Effector memory CD4-positive, alpha-beta T cell (primary cell): ENCODE measurements at places on chromosomes 13 and 19.

- no peaks in the 10 kb centered on the region for H3K27me3 ChIP-seq
- H3K36me3 ChIP-seq = no peaks in the 10 kb centered on the region
- peaks cover 6% of the 10 kb centered on the region for H3K4me1 ChIP-seq
- DNase-seq = peak; percentile 64
- H3K27ac ChIP-seq = no peak overlapping the region
- H3K4me3 ChIP-seq = no peak overlapping the region
These were observed 4.7 kb upstream of the PRMT1 start for GRCh38 chr19:49672131-49672919.

DNA sequence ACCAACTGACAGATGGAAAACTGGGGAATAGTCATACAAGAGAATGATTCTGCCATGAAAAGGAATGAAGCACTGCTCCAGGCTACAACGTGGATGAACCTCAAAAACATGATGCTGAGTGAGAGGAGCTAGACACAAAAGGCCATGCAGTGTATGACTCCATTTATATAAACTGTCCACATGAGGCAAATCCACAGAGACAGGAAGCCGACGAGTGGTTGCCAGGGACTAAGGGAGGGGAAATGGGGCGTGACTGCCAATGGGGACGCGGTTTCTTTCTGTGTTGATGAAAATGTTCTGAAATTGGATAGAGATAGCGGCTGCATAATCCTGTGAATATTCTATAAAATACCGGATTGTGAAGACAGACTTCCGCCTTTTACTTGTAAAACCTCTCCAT, 10.2 kb downstream of the SMIM7 start:
- H3K27me3 ChIP-seq = no peaks in the 10 kb centered on the region
- no peak for DNase-seq
- no peaks in the 10 kb centered on the region for H3K4me1 ChIP-seq
- H3K27ac ChIP-seq = no peak overlapping the region
- H3K4me3 ChIP-seq = no peak overlapping the region
- H3K36me3 ChIP-seq = peaks cover 58% of the 10 kb centered on the region

DNA sequence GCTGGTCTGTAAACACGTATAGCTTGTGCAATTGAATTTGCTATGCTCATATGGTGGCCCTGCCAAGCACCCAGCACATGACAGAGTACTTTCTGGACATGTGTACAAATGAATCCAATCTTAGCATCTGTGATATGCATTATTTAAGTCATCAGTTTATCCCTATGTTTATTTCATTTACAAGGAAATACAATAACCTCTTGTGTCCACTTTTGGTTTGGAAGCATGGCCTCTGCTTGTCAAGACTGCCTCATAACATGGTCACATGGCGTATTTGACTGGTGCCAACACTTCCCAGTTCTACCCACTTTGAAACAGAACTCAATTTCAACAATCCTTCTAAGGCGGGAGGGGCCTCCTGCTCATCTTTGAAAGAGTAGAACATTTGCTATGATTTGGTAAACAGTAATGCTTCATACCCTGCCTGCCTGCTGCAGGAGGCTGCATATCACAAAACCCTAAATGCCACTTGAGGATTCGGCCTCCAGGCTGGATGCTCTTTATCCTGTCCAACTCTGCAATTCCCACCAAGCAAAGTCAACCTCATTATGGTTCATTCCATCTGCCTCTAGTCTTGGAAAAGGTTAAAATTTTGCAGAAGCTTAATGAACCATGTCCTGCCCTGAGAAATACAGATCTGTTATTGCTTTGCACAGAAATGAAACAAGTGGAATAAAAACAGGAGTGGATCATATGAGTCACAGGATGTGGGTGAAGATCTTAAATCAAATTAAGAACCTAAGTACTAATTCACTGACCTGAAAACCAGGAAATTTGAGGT, 151.3 kb downstream of the CYSLTR2 start:
- H3K27me3 ChIP-seq = no peaks in the 10 kb centered on the region
- DNase-seq = no peak
- H3K27ac ChIP-seq = peak overlapping the region; percentile 1

DNA sequence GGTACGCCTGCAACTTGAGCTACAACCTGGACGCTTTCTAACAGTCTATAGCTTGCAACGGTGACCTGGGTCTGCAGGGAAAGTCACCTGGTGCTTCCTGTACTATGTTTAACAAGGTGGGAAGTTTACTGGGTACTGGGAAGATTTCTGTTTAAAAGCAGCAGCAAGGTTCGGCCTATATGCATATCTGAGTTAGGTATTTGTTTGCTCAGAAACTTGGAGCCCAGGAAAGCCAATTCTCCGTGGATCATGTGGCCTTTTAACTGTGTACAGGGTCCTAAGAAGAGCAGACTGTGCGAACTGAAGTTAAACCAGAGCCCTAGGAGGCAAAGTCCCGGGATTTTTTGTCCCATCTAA, 103.1 kb downstream of the STK24 start:
- no peak for DNase-seq
- H3K4me3 ChIP-seq = no peak overlapping the region

- no peak overlapping the region for H3K4me3 ChIP-seq
- H3K27me3 ChIP-seq = peaks cover 90% of the 10 kb centered on the region
- no peaks in the 10 kb centered on the region for H3K36me3 ChIP-seq
- peaks cover 28% of the 10 kb centered on the region for H3K4me1 ChIP-seq
These were observed 2.2 kb downstream of the ZIC2 start for GRCh38 chr13:99983499-99984401.
